Erythroblast (primary cell): ENCODE measurements at places on chromosomes 4 and X.
A peak's percentile ranks its signal among the peaks of the same experiment; 100 is the strongest.

DNA sequence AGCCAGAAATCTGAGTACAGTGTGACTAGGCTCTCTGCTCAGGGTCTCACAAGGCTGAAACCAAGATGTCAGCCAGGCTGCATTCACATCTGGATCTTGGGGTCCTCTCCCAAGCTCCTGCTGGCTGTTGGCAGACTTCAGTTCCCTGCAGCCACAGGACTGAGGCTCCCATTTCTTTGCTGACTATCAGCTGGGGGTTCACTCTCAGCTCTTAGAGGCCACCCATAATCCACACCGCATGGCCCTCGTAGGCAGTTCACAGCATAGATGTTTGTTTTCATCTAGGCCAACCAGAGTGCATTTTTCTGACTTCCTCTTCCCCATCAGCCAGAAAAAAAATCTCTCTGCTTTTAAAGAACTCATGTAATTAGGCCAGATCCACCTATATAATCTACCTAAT, 8.2 kb upstream of the WDR44 start:
- no peak for DNase-seq

DNA sequence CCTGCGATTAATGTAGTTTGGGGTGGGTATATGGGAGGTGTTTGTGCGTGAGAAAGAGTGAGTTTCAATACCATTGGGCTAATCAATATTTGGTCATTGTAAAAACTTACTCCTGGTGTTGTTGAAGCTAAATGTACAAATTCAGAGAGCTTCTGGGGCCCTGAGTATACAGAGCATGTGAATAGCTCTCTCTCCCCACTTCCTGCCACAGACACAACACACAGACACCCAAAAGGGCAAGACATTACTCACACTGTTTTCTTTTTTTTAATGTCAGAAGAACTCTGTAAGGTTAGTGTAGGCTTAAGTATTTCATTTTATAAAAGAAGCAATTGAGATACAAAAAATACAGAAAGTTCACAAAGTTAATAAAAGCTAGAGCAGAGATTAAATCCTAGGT, 151.3 kb upstream of the KCNIP4 start:
- DNase-seq = no peak

- DNase-seq = no peak
Measured at GRCh38 chr4:41359422-41359775, 102.7 kb downstream of the UCHL1 start.

- no peak for DNase-seq
Measured at GRCh38 chr4:156496797-156497196, 474.8 kb downstream of the PDGFC start.

GRCh38 chr4:86974551-86974994, 39.8 kb downstream of the AFF1 start:
- no peak for DNase-seq

DNA sequence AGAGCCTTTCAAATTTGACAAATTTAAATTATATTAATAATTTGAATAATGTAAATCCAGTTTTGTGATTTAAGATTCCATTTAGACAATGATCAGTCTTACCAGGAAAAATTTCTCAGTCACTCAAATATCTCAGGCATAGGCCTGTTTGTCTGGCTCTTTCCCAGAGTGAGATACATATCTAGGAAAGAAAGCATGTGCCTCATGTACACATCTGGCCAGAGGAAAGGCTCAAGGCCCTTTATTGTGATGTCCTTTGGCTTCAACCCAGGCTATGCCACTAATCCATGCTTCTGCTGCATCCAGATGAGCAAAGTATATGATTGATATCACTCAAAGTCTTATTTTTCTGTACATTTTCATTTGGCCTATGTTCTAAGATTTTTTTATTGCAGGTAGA, 473.3 kb upstream of the ADGRL3 start:
- DNase-seq = no peak

GRCh38 chr4:184275766-184276165, 58.1 kb upstream of the ENPP6 start:
- DNase-seq = no peak

GRCh38 chrX:134695999-134696398, 37.7 kb upstream of the PLAC1 start:
- DNase-seq = no peak

DNA sequence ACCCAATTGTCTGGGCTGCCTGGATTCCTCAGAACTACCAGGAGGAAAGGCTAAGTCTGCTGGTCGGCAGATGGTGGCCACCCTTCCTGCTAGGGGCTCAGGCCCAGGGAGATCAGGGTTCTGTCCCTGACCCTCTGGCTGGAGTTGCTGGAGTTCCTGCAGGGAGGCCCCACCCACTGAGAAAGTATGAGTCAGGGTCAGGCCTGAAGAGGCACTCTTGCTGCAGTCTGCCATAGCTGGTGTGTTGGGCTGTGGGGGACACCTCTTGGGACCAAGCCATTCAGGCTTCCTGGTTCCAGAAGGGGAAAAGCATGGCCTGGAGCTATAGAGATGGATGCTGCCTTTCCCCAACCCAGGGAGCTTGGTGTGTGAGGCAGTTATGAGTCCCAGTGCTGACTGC, 40.4 kb upstream of the PCDH18 start:
- DNase-seq = no peak

DNA sequence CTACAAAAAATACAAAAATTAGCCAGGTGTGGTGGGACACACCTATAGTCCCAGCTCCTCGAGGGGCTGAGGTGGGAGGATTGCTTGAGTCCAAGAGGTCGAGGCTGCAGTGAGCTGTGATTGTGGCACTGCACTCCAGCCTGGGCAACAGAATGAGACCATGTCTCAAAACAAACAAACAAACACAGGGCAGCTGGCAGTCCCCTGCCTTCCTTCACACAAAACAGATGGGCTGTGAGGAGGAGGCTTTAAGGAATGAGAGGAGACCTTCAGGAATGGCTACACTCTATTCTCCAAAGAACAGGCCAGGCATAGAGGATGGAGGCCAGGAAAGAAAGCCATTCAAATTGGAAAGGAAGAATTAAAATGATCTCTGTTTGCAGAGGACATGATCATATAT, 65.6 kb upstream of the MAML3 start:
- DNase-seq = no peak

- peak; percentile 61 for DNase-seq
Measured at GRCh38 chr4:44629280-44629866, 22.1 kb downstream of the YIPF7 start.

GRCh38 chrX:47244676-47245075, 11.9 kb downstream of the USP11 start:
- no peak for DNase-seq
